Stimulated activated CD8-positive, alpha-beta memory T cell treated with anti-CD3 and anti-CD28 coated beads, Interleukin-7, amount 100 ng/mL, for 1 hour (primary cell): ENCODE measurements at places on chromosomes 6 and 20.

DNA sequence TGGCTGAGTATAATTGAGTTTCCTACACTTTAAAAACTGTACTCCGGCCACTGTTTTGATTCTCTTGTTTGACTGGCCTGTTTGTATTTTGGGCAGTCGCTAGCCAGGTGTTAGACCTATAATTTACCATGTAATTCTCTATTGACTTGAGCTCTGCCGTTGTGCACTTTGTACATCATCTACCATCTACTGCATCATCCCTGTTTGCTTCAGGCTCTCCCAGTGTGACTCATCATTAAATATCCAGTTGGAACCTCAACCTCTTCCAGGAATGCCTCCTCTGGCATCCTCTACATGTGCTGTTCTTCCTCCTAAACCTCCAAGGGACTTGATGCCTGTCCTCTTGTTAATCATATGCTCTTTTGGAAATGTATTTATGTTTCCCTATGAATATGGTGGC, 72.3 kb downstream of the FARS2 start:
- DNase-seq, result no peak

DNA sequence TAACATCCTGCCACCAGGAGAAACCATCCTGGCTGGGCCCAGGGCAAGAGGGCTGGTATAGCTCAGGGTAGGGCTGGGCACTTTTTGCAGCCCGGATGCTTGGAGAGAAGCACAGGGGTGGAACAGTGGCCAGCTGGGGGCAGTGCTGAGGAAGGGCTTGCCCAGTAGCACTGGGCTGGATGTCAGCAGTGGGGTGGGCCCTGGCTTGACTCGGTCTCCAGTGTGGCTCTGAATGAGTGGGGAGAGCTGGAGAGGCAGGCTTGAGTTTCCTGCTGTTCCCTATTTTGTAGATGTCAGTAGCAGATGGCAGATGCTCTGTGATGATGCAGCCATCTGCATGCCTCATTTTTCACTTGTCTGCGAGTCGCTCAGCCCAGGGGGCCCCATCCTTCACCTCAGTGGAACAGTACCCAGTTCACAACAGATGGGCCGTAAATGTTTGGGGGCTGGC, 56.3 kb upstream of the TULP1 start:
- no peak for DNase-seq

DNA sequence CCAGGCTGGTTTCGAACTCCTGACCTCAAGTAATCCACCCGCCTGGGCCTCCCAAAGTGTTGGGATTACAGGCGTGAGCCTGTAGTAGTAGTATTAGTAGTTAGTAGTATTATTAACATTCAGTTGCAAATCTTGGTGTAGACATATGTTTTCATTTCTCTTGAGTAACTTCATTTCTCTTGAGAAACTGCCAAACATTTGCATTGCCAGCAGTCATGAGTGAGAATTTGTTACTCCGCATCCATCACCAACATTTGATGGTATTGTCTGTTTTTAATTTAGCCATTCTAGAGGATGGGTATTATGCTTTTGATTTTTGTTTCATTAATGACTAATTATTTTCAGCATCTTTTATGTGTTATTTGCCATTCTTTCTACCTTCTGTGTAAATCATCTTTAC, 1.5 kb upstream of the ERVFRD-1 start:
- DNase-seq, result no peak

DNA sequence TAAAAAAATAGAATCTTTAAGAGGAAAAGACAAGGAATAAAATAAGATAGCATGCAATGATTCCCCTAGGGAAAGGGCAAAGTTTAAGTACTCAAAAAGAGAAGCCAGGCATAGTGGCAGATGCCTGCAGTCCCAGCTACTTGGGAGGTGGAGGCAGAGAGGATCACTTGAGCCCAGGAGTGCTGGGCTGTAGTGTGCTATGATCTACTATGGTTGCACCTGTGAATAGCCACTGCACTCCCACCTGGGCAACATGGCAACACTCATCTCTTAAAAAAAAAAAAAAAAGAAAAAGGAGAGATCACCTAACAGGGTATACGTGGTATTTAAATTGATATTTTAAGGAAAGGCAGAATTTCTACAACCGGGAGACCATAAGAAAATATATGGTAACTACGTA, 16.0 kb downstream of the EPHA7 start:
- no peak for DNase-seq

DNA sequence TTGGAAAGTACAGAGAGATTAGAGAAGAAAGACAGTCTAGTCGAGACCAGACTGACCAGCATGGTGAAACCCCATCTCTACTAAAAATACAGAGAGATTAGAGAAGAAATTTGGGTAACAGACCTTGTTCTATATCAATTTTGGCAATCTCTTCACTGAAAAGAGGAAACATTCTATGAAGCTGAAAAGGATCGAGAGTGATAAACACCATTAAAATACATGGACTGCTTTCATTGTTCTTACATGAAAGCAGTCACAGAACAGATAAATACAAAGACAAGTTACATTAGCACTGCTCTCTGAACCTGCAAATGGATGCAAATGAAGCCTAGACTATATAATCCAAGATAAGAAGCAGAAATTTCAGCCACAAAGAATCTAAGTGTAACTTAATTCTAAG, 8.4 kb upstream of the OPRM1 start:
- no peak for DNase-seq

DNA sequence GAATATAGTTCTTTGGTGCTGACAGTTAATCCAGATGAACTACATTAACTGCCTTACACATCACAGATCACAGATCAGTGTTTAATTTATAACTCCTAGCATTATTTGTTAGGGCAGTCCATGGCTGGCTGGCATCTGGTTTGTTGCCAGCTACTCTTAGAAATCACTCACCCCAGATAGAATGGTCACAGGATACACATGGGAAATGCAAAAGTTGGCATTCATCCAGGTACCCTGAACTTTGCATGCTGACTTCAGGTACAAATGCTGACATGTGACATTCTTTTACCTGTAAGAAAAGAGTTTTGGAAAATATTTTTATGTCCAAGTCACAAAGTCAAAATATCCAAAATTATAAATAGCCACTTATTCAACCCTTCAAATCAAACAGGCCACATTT, 20.2 kb downstream of the FBXL4 start:
- DNase-seq, result no peak

DNA sequence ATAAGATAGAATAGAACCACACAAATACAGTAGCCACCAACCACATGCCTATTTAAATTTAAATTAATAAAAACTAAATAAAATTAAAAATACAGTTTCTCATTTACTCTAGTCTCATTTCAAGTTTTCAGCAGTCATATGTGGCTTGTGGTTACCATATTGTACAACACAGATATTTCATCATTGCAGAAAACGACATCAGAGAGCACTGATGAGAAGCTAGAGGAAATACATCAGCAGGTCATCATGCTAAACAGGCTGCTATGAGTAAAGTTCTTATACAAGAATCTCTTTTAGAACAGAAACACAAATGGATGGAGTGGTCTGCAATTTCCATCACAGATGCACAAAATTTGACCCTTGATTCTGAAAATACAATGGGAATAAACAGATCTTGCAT, 36.6 kb downstream of the TBC1D32 start:
- no peak for DNase-seq

GRCh38 chr6:44452725-44453124, 65.2 kb downstream of the CDC5L start:
- no peak for DNase-seq

- no peak for DNase-seq
These were observed 246.5 kb upstream of the RUNX2 start for GRCh38 chr6:45081634-45082033.

DNA sequence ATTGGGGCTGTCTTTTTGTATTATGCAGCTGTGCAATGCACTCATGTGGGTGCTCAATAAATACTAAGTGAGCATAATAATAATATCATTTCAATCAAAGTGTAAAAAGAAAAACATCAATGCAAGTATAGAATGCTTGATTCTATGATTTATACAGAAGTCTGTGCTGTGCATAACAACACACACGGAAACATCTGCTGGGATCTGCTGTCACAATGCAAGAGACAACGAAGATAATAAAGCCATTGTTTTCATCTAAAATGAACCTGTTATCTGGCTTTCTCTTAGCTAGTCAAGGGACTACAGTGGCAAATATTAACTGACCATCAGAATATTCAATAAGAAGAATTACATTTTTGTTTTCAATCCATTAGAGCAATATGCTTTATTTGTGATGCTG, 1156.9 kb upstream of the MAP3K7 start:
- no peak for DNase-seq

DNA sequence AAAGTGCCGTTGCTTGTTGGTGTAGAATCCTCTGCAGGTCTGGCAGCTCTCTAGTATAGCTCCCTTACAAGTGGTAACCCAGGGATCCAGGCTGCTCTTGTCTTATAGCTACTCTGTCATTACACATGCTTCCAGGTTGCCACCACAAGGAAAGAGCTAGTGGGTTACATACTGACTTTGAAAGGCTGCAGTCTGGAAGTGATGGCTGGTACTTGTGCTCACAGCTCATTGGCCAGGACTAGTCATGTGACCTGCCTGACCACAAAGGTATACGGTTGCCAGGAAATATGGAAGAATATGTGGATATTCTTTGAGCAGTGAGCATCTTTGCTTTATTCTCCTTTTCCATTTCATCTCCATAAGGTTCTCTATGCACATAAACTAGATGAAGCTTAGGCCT, 46.0 kb downstream of the RREB1 start:
- no peak for DNase-seq

DNA sequence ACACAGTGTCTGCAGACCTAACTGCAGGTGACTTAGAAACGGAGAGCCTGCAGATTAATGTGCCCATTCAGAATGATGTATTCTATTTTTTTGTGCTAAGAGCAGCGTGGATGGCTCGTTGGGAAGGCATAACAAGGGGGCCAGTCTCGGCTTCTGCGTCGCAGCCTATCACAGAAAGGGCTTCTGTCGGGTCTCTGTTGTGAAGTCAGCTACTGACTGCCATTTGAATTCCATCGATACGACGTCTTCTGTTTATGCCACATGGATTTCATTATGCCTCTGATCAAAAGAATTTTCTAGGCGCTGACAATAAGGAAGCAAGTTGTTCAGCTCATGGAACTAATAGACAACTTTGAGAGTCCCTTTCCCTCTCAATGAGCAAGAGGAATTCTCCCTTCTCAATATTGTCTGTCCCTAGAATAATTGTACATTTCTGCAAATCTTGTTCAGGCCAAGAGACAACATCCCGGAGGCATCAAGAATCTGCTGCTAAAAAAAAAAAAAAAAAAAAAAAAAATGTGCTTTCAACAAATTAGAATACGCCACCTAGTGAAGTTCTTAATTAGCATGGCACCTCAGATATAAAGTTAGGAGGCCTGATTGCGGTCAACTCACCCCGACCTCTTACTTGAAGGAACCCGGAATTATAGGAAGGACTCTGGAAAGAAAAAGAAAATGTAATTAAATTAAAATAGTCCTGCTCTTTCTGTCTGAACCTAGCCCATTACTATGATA, 223.9 kb downstream of the TSHZ2 start:
- DNase-seq, result no peak

DNA sequence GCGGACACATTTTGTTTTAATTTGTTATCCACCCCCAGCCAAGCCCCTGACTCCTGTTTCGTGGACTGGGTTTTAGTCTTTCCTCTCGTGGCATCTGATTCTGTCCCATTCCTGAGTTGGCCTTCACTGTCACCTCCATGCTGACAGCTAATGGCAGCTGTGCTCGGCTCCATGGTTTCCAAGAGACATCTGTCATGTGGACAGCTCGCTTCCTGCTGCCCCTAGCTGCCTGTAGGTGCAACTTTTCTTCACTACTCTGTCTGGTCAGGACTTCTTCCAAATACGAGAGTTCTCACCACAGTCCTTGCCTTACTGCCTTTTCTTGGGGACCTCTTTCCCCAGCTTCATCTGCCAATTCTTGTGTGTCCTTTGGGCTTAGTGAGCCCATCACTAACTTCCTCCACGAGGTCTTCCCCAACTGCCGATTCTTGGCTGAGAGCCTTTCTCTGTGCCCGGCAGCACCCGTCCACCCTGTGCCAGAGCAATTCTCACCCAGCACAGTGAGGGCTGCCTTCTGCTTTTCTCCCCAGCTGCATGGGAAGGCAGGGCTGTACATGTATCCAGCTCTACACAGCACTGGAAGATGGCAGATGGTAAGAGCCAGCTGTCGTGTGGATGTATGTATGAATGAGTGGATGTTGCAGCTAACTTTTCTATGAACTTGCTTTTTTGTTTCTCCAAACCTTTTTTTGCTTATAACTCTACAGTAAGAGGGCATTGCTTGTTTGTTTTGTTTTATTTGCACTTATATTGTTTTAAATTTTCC, 140.4 kb downstream of the F13A1 start:
- no peak for DNase-seq

DNA sequence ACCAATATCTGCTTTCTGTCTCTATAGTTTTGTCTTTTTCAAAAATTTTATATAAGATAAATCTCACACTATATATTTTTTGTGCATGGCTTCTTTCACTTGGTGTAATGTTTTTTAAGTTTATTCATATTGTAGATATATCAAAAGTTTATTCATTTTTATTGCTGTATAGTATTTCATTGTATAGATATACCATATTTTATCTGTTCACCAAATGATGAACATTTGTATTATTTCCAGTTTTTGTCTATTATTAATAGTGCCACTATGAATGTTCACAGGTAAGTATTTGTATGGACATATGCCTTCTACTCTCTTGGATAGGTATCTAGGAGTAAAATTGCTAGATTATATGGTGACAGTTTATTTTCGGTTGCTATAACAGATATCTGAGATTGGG, 289.5 kb upstream of the CITED2 start:
- DNase-seq, result no peak

- no peak for DNase-seq
These were observed 95.5 kb upstream of the AGPAT4 start for GRCh38 chr6:161369339-161369738.

DNA sequence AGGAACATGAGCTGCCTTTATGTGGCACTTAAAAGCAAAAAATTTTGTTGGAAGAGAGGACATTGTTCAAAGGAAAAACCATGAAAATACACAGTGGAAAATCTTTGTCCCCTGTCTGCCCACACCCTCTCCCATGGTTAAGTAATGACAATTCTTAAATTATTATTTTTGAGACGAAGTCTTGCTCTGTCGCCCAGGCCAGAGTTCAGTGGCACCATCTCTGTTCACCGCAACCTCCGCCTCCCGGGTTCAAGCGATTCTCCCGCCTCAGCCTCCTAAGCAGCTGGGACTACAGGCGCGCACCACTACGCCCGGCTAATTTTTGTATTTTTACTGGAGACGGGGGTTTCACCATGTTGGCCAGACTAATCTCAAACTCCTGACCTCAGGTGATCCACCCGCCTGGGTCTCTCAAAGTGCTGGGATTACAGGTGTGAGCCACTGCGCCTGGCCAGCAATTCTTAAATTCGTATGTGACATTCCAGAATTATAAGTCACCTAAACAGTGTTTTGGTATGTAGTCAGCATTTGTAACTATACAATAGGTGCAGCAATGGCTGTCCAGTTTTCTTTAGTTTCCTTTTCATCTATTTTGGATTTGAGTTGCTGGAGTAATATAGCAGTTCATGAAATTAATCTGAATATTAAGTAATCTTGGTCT, 636 bp upstream of the SSR1 start:
- DNase-seq, result no peak

GRCh38 chr6:150527100-150527499, 72.6 kb upstream of the PLEKHG1 start:
- no peak for DNase-seq
